ENCODE measurements at places on chromosomes 2 and 18.

DNA sequence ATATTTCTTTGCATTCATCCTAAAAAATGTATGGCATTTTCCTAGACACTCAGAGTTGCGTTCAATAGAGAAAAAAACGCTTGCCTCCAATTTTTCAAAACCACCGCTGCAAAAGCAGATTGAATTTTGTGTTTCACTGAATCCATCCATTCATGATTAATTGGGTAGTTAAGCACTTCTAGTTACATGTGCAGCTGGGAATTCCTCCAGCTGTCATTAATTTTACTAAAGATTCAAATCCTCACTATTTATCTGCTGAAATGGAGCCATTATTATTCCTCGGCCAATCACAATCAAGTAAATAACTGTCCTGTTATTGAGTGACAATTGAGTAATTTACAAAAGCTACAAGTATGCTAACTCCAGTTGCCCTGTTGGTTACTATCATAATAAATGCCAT, 75.8 kb upstream of the ARL5A start:
- DNase-seq, result no peak

- DNase-seq, result no peak
Observed at GRCh38 chr2:197332641-197333040, 22.1 kb upstream of the ANKRD44 start.

GRCh38 chr2:55914786-55915185, 8.8 kb downstream of the EFEMP1 start:
- DNase-seq, result no peak

GRCh38 chr2:127701651-127702394, 526 bp downstream of the SFT2D3 start:
- peak; percentile 68 for DNase-seq

GRCh38 chr2:15316370-15316814, 244.7 kb downstream of the NBAS start:
- no peak for DNase-seq

GRCh38 chr2:230525682-230526081, 109.7 kb downstream of the SP100 start:
- no peak for DNase-seq

DNA sequence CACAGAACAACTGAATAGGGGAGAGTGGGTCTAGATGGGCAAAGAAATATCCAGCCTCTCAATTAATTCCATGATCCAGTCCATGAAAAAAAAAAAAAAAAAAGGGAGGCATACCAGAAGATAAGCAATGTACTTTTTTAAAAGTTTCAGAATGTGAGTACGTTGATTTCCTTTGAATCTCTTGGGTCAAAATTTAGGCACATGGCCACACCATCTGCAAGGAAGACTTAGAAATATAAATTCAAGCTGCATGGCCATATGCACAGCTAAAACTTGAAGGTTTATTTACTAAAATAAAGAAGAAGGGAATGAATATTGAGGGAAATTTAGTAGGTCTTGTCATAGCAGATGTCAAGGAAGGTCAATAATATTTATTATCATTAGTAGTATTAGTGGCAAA, 286.5 kb upstream of the CDH7 start:
- DNase-seq, result no peak

GRCh38 chr2:217731805-217732204, 271.0 kb downstream of the TNS1 start:
- DNase-seq, result peak; percentile 57

DNA sequence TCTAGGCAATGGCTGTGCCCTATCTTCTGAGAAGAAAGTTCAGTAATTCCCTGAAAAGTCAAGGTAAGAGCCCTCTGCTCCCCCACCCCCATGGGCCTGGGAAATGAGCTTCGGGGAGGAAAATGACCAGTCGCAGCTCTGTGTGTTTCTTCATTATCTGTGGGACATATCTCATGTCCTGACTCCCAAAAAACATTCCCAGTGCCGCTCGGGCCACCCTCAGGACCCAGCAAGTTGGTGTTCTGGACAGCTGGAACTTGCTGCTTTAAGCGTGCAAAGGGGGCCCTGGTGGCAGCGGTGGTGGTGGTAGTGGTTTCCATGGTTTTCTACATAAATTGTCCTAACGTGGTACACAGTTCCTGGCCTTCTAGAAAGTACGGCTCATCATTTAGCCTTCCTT, 17.2 kb upstream of the PRLH start:
- DNase-seq, result no peak

GRCh38 chr2:118425191-118425590, 336.9 kb downstream of the INSIG2 start:
- DNase-seq, result no peak

All from LHCN-M2 (cell line).